H4 (cell line): ENCODE measurements at places on chromosomes 6 and 20.

DNA sequence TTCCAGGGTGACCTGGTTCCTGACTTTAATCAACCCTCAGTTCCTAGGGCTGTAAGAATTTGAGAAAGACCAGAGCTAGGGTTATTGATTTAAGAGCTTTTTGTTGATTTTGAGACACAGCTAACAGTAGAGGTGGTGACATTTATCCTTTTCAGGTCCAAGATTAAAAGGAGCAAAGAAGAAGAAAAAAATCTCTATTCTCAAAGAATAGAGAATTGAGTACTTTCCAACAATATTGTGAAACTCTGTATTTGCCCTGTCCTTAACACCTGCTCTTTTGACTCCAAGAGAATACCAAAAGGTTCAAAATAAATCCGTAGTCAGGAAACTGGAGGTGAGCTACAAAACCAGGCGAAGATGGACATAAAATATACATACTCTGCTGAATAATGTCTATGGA, 7.3 kb downstream of the PAQR8 start:
- DNase-seq: no peak

- DNase-seq: no peak
Observed at GRCh38 chr6:72554761-72555221, 67.1 kb upstream of the KCNQ5 start.

- no peak for DNase-seq
Observed at GRCh38 chr6:13267142-13267651, 61.1 kb downstream of the TBC1D7 start.

- peak; percentile 83 for DNase-seq
Observed at GRCh38 chr20:12113468-12114371, 196.0 kb downstream of the BTBD3 start.

- no peak for DNase-seq
Observed at GRCh38 chr6:158431560-158431959, 119.3 kb downstream of the TULP4 start.

DNA sequence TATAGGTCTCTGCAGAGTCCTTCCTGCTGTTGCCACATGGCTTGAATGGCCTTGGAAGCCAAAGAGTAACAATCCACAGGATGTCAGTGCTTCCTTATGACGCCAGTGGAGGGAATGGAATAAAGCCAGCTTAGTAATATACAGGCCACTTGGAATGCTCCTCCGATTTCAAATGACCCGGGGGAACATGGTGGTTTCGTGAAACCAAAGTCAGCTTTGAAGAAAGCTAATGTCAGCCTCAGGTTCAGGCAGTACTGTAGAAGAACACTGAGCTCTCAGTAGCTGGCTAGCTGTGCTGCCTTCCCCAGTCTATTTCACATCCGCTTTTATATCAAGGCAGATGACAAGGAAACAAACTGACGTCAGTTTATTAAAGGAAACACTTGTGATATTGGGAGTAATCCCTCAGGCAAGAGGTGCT, 189.1 kb downstream of the DTNBP1 start:
- peak; percentile 93 for DNase-seq

DNA sequence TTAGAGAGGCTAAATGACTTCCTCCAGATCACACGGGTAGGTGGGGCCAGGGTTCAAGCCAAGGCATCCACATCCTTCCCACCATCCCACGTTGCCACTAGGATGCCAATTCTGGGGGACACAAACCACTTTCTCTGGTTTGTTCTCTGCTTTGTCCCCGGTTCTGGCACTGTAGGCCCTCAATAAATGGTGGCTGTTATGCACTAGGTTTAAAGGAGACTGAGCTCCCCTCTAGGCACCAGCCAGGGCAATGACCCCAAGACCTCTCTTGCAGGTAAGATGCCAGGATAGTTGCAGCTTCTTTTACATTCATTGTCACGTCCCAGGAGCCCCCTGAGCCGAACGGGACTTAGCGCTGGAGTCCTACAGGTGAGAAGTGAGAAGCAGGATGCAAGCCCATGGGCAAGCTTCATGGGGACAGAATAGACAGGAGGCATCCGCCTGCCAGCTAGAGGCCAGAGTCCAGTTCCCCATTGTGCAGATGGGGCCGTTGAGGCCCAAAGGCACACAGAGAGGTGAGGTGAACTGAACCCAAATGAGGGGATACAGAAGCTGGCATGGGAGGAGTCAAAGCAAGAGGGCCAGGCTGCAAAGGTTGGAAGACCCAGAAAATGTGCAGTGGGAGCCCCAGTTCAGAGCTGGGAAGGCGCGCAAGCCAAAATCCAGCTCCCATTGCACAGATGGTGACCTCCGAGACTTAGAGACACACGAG, 677 bp downstream of the PXMP4 start:
- no peak for DNase-seq

DNA sequence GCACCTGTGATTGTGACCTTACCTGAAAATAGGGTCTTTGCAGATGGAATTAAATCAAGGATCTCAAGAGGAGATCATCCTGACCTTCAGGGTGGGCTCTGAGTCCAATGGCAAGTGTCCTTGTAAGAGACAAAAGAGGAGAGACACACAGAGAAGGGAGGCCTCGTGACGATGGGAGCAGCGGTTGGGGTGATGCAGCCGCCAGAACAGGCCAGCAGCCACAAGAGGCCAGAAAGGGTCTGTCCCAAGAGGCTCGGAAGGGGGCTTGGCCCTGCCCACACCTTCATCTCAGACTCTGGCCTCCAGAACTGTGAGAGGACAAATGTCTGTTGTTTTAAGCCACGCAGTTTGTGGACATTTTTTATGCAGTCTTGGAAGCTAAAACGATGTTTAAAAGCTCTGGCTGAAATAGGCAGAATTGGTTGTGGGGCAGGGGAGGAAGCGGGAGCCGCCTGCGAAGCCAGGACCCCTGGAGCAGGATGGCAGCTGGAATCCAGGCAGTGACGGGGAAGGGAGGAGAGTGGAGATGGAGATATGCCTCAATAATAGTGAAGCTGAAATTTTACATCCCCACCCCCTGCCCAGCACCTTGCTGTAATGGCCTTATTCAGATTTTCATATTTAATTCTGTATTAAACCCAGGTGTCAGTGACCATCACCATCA, 216.4 kb downstream of the ANKRD60 start:
- DNase-seq: no peak

- DNase-seq: peak; percentile 94
Observed at GRCh38 chr6:20811109-20811761, 277.0 kb downstream of the CDKAL1 start.

- DNase-seq: peak; percentile 70
Observed at GRCh38 chr6:17115251-17116116, 13.6 kb downstream of the STMND1 start.

GRCh38 chr6:128500014-128500413, 20.4 kb downstream of the PTPRK start:
- DNase-seq: no peak

DNA sequence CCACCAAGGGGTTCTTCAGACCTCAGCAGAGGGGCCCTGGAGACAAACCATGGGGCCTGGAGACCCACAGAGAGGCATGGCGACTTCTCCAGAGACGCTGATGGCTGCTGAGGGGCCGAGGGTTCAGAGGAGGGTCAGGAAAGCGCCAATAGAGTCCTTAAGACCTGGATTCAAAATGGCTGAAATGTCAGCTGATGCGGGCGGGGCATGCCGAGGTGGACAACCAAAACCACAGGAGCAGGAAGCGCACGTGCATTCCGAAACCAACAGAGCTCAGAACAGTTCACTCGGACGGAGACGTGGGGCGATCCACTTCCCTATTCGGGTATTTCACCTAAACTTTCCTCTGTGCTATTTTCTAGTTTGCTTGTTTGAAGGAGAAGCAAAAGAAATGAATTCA, 99.9 kb upstream of the RIN2 start:
- DNase-seq: no peak

DNA sequence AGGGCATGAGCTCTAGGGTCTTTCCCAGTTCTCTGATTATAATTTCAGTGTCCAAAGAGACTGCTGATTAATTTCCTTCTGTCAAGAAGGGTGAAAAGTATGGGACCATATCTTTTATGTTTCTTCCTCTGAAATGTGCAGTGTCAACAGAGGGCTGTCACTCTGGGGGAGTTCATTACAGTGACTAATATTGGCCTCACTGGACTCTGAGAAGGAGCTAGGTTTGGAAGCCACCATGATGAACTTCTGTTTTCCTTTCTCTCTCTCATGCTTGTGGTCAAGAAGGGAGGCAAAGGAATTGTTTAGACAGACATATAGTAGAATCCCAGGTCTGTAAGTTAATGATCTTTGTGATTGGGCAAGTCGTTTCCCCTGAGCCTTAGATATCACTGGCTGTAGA, 41.8 kb upstream of the BMP6 start:
- no peak for DNase-seq

DNA sequence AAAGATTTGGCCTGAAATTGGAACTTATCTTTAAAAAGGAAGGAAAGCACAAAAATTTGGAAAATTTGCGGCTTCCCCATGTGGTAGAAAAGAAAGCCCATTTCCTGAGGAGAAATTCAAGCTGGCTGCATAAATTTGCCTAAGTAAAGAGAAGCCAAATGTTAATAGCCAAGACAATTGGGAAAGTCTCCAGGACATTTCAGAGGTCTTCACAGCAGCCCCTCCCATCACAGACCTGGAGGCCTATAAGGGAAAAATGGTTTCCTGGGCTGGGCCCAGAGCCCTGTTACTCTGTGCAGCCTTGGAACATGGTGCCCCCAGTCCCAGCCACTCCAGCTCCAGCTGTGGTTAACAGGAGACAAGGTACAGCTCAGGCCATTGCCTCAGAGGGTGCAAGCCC, 736.5 kb downstream of the HACE1 start:
- no peak for DNase-seq

DNA sequence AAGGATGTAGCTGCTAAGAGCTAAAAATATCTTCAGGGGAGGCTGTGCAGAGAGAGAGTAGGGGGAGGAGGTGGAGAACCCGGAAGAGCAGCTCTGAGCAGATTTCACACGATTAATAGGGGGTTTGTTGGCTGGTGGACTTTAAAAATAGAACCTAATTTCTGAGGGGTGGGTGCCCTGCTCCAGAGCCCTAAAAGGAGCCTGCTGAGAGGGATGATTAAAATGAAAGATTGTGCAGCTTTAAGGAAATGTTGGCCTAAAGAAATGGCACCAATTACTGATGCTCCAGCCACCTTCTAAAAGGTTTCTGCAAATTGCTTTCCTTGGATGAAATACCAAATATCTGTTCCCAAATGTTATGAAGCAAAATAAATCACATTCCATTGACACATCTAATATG, 202.8 kb upstream of the BTBD3 start:
- DNase-seq: no peak

DNA sequence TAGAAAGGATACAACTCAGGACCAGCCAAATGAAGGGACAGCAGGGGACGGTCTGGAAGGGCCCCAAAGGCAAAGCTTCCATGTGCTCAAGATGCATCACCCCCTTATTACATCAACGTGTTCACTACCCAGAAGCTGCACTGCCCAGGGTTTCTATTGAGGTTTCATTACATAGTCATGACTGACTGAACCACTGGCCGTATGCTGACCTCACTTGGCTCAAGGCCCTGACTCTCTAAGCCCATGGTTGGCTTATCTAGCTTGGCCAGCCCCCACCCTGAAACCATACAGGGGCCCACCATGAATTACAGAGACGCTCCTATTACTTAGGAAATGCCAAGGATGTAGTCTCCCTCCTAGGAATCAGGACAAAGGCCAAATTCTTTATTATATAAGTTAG, 179.4 kb downstream of the FOXC1 start:
- DNase-seq: peak; percentile 22

DNA sequence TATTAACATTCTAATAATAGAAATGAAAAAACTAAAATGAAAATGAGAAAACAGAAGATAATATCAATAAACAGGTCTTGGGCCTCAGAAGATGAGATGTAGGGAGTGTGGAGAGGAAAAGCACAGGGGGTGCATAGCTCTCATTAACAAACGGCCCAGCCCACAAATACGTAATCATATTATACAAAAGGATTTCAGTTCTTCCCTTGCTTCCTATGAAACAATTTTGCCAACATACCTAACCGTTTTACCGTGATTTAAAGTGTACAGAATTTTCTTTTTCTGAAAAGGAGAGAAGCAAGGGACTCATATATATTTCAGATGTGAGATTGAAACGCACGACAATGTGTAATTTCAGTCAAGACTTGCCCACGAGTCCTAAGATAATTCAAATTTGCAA, 136.0 kb downstream of the HFE start:
- no peak for DNase-seq

- DNase-seq: no peak
Observed at GRCh38 chr20:58459058-58459750, 56.0 kb downstream of the APCDD1L start.

GRCh38 chr6:6409397-6410030, 89.1 kb upstream of the F13A1 start:
- DNase-seq: no peak

GRCh38 chr20:63498960-63499337, at the start of gene EEF1A2:
Gene EEF1A2, minus strand, starts transcription at chr20:63499083. Its CDS starts 1,320 bp downstream, at chr20:63497763.
- no peak for DNase-seq

DNA sequence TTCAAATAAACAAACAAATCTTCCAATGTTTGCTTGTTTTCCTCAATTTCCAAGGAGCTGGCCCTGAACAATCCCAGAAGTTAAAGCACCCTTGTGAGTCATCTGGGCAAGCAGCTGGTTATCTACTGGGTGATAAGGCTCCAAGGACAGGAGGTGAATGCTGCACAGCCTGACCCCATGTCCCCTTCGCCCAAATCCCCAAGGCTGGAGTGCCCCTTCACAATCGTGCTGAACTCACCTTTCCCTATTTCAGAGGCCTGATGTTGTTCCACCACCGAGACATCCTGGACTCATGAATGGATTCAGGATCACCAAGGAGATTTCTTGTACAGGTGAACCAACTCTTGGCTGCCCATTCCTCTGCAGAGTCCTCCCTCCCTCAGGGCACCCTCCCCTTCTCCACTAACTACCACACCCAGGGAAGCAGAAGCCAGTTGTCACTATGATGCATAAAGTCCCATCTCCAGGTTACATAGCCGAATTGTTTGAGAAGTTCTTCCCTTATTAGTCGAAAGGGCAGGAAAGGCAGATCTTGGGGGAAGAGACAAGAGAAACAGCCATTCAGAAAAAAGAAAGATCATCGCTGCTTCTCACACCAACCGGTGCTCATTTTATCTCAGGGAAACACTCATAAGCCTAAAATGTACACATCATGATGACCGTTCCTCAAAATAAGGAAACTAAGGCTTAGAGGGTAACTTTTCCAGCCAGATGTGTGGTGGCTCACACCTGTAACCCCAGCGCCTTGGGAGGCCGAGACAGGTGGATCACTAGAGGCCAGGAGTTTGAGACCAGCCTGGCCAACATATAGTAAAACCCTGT, 138.8 kb upstream of the RREB1 start:
- DNase-seq: no peak

- DNase-seq: no peak
Observed at GRCh38 chr20:40682104-40682981, 6.7 kb downstream of the MAFB start.

DNA sequence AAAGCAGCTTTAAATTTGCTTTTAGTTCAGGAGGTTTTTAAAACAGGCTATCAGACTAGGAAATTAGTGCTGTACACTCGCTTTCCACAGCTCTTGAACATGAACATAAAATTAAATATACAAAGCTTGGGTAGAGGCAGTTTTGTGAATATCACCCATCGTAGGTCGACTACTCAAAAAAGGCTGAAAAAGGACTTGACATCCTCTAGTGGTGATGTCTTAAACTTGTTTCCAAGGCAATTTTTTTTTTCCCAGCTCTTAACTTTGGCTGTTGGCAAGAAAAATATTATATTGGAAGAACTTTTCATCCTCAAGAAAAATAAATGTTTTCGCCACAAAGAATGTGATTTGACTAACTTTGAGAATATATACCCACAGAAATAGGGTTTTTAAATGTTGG, 2.9 kb downstream of the MAP7 start:
- peak; percentile 8 for DNase-seq

GRCh38 chr6:26472549-26473290, 15.0 kb downstream of the BTN2A1 start:
- no peak for DNase-seq
